ENCODE measurements at places on chromosomes 7 and 10.

DNA sequence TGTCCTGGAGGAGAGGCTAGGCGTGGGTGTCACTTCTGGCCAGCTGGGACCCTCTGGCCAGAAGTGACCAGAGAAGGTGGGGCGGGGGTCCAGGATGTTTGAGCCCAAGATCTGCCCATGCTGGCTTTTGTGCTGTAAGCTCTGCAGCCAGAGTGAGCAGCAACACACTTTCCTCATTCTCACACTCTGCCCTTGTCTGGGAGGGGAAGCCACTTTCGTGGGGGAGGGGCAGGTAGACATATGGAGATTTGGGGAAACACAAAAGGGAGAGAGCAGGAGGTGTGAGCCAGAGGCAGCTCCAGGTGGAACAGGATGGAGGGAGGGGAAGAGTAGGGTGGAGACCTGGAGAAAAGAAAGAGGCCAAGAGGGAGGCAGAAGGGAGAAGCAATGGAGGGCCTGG is 31.5 kb upstream of the ADCYAP1R1 start:
- DNase-seq = no peak

- no peak for DNase-seq
Measured at GRCh38 chr7:26789481-26790184, 74.8 kb downstream of the SKAP2 start.

- no peak for DNase-seq
Measured at GRCh38 chr10:112977426-112977898, 27.4 kb downstream of the TCF7L2 start.

DNA sequence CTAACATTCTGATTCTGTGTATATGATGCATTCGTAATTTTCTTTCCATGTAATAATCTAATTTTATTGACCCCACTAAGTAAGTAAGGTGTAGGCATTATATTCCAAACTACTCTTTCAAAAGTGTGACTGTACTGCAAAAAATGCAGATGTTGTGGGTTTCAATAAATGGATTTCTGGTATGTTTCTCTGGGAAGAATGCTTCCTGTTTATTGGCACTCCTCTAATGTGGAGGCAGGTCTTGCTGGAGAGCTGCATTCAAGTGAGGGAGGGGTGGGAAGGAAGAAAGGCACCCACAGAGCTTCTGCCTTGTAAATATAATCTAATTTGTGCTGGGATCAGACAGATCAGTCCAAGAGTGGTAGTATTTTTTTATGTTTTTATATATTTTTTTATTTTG is 23.9 kb downstream of the ST7 start:
- no peak for DNase-seq

DNA sequence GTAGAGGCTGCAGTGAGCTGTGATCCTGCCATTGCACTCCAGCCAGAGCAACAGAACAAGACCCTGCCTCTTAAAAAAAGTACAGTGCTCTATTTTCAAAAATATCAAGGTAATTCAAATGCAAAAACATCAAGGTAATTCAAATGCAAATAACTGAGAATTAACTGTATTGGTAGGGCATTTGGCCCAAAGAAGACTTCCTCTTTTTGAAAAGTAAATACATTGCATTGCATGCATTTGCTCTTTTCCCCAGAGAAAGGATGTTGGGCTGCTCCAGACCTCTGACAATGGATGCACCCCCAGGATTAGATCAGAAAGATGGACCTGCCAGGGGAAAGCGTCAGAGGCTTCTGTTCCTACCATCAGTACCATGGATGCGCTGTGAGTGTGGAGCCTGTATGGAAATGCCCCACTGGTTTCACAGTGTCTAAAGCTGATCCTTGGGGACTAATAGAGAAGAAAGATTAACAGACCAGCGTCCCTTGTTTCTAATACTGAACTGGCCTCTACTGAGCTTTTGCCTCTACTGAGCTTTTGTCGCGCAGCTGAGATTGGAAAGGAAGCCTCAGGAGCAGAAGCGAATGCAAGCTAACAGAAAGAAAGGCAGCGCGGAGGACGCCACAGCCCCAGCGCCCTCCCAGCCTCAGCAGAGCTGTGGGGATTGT is 93.5 kb upstream of the LYZL2 start:
- no peak for DNase-seq

GRCh38 chr7:96414931-96415292 is 93.0 kb upstream of the SLC25A13 start:
- DNase-seq = peak; percentile 3

DNA sequence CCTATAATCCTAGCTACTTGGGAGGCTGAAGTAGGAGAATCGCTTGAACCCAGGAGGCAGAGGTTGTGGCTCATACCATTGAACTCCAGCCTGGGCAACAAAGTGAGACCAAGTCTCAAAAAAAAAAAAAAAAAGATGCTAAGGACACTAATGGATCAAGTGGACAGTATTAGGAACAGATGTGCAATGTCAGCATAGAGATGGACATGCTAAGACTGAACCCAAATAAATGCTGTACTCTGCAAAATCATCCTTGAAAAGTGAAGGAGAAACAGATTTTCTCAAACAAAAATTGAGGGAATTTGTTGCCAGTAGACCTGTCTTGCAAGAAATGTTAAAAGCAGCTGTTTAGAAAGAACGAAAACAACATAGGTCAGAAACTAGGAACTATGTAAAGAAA is 194.5 kb downstream of the USP6NL start:
- DNase-seq = no peak

DNA sequence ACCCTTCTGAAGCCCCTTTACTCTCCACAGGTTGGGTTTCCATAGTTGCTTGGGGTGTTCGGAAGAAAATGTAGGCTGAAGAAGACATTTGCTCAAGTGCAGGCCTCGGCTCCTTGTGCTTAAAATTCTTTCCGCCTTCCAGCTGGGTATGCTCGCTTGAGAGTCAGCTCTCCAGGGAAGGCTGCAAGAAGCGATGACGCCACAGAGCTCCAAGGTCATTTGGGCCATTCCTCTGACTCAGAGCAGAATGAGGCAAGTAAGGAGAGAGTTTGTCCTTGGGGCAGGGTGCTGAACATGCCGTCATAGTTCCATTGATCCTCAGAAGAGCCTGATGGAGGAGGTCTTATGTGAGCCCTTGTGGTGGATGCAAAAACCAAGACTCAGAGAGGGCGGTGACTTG is 27.4 kb upstream of the HSPA12A start:
- no peak for DNase-seq

DNA sequence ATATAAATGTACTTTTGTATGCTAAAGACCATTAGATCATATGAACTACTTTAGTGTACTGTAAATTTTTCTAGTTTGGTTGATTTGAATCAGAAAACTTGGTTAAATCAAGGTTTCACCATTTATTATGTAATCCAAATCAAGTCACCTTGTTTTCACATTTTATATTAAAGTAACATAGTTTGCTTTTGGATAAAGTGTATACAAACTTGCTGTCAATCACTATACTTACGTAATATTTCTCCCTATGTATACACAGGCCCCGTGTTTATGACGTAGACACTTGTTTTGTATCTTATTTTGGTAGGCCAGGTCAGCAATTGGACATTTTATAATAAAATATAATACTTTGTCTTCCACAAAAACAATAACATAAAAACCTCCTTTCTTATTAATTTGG is 32.2 kb downstream of the NAMPT start:
- no peak for DNase-seq

GRCh38 chr7:6651851-6652445 is 14.8 kb downstream of the ZNF316 start:
- no peak for DNase-seq

- no peak for DNase-seq
Measured at GRCh38 chr7:132463922-132464321, 112.3 kb downstream of the PLXNA4 start.

GRCh38 chr10:62414359-62414758 is 40.2 kb downstream of the ZNF365 start:
- DNase-seq = no peak

- DNase-seq = no peak
Measured at GRCh38 chr10:44960088-44960460, 472 bp downstream of the RASSF4 start.

GRCh38 chr7:31071645-31072029 is 19.5 kb downstream of the ADCYAP1R1 start:
- no peak for DNase-seq

DNA sequence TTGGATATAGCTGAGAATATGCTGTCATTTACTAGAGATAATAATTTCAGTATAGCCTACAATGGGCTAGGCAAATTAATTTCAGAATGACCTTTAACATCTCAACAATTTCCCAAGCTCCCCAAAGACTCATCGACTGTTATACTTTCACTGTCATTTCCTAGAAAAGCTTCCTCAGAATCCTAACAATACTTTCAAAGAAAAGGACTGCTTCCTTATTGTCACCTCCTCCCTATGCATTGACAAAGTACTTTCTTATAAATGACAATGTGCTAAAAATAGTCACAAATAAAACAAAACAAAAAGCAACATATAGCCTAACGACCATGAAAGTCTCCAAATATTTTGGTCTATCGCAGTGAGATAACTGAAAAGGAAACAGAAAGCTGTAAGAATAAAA is 272.6 kb downstream of the ELMO1 start:
- DNase-seq = no peak

DNA sequence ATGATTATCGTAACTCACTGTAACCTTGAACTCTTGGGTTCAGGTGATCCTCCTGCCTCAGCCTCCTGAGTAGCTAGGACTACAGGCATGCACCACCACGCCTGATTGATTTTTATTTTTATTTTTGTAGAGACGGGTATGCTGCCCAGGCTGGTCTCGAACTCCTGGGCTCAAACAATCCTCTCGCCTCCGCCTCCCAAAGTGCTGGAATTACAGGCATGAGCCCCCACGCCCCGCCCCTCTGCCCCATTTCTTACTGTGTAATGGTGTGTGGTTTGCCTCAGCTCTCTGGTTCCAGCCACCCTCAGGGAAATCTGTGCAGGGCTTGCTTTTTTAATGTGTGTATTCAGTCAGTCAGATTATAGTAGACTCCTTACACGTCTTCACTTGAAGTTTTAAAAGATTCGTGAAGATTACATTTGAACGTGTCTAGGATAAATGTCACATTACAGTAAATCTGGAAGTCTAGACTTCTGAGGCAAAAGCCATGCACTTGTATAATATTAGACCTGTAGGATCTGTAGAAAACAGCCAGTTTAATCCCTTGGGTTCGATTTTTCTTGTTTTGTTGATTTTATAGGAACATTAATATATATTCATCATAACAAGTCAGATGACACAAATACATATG is 276.2 kb downstream of the CAMK1D start:
- DNase-seq = no peak

GRCh38 chr10:103660364-103661197 is 167.1 kb downstream of the NEURL1 start:
- no peak for DNase-seq

Measured in stimulated activated CD4-positive, alpha-beta T cell treated with anti-CD3 and anti-CD28 coated beads, TNF-alpha, amount 100 ng/mL, for 24 hours (primary cell).